CD8-positive, alpha-beta memory T cell (primary cell): ENCODE measurements at places on chromosomes 11 and 22.

GRCh38 chr11:31327417-31327816 is 42.1 kb downstream of the DCDC1 start:
- no peak for DNase-seq

- no peak for DNase-seq
Measured at GRCh38 chr22:38638216-38638615, 18.0 kb downstream of the FAM227A start.

GRCh38 chr11:3104961-3105790 is 48.0 kb upstream of the CARS1 start:
- no peak for DNase-seq

GRCh38 chr22:36612458-36612857 is 83.5 kb upstream of the EIF3D start:
- DNase-seq, result no peak

DNA sequence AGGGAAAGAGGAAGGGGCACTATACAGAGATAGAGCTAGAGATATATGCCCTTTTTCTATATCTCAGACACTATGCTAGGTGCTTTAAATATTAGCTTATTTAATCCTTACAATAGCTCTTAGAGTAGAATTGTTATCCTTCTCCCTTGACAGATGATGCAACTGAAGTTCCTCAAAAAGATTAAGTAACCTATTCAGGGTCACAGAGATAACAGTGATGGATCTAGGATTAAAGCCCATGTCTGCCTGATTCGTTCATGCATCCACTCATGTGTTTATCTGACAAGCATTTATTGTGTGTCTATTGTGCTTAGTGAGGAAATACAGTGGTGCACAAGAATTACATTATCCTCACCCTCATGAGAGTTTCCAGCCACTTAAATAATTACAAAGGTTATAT is 8.7 kb downstream of the CCDC83 start:
- no peak for DNase-seq

GRCh38 chr11:63491240-63491587 is 247 bp upstream of the PLAAT5 start:
- DNase-seq, result no peak

DNA sequence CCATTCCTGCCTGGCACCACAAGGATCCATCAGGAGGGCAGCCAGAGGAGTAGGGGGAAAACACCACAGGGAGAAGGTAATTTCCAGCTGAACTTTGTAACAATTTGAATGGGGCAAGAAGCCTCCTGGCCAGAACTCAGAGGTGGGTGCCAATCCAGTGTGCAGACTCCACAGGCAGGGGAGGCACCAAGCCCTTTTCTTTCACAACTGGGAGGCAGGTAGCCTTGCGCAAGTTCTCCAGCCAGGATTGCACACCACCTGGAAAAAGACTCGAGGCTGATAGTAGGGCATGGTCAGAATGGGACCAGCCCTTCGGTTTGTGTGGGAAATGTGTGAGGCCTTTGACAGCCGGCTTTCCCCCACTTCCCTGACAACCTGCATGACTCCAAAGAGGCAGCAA is 161.9 kb upstream of the ARHGAP42 start:
- DNase-seq, result no peak

DNA sequence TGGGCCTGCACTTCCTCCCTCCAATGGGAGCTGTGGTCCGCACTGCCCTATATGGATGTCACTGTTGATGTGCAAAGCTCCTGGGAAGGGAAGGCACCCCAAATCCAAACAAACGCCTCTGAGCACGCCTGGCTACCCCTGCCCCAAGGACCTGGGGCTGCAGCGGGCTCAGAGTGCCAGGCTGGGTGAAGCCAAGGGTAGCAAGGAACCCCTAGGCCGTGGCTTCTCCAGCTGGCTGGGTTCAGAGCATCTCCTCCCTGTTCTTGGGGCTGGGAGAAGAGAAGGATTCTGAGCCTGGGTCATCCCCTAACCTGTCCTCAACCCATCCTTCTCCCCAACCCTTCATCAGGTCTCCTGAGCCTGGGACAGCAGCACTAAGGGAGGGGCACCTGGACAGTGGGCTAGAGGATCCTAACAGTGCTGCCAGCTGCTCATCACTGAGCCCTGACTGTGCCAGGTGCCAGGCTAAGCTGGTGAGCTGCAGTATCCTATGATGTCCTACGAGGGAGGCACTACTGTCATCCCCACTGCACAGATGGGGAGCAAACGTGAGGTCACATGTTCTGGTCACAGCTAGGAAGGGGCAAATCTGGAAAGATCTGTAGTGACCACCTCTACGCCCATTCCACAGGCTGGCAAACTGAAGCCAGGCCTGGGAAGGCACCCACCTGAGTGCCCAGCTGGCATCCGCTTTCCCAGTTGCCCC is 3.0 kb downstream of the SSTR3 start:
- DNase-seq, result no peak

DNA sequence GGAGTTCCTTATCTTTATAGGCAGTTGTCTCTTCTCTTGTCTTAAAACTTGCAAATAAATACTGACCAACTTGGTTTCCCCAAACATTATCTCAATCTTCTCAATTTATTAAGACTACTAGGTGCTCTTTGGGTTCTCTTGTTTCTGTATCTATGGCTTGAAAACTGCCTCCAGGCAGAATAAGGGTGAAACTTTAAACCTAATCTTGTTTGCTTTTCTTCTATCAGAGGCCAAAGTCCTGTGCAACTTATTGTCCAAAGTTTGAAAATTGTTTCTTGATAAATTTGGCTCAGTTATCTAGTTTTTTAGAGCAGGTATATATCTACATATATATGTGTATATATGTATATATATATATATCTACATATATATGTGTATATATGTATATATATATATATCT is 110.1 kb upstream of the ANO5 start:
- no peak for DNase-seq

DNA sequence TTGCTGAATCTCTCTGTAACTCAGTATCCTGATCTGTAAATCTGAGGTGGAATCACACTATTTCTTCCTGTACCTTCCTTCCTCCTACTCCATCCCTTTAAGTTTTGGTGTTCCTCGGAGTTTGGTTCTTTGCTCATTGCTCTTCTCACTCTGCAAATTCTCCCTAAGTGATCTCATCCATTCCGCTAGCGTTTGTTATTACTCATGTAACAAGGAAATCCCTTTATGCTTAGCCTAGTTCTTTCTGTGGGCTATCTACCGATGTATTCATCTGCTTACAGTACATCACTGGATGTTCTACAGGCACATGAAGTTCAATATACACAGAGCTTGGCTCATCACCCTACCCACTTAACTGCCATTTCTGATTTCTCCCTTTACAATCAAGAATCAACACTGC is 1.6 kb upstream of the CEP295 start:
- DNase-seq, result no peak
